ENCODE measurements at places on chromosomes 3 and 15. TPM values are rescaled to one million over a fixed set of nuclear protein-coding genes. Genes with fewer than 3 reads are reported as not detected.

The GUCA1C gene
- 0.52 TPM for polyA plus RNA-seq

The SENP5 gene
- 40.4 TPM for polyA plus RNA-seq

The OSTN gene
- polyA plus RNA-seq = 8.1 TPM

The ICE2 gene
- polyA plus RNA-seq = 99.1 TPM

The LXN gene
- 32.5 TPM for polyA plus RNA-seq
